ENCODE measurements at places on chromosomes 5 and 9.

GRCh38 chr9:12816656-12817101 is 41.9 kb downstream of the LURAP1L start:
- no peak for DNase-seq

- DNase-seq: no peak
Observed at GRCh38 chr5:57703721-57704120, 221.1 kb upstream of the ACTBL2 start.

- no peak for DNase-seq
Observed at GRCh38 chr5:161256957-161257356, 289.6 kb downstream of the GABRB2 start.

- no peak for DNase-seq
Observed at GRCh38 chr9:94867281-94867841, 140.9 kb downstream of the AOPEP start.

GRCh38 chr9:35956651-35957050 is 1.3 kb downstream of the OR2S2 start:
- no peak for DNase-seq

DNA sequence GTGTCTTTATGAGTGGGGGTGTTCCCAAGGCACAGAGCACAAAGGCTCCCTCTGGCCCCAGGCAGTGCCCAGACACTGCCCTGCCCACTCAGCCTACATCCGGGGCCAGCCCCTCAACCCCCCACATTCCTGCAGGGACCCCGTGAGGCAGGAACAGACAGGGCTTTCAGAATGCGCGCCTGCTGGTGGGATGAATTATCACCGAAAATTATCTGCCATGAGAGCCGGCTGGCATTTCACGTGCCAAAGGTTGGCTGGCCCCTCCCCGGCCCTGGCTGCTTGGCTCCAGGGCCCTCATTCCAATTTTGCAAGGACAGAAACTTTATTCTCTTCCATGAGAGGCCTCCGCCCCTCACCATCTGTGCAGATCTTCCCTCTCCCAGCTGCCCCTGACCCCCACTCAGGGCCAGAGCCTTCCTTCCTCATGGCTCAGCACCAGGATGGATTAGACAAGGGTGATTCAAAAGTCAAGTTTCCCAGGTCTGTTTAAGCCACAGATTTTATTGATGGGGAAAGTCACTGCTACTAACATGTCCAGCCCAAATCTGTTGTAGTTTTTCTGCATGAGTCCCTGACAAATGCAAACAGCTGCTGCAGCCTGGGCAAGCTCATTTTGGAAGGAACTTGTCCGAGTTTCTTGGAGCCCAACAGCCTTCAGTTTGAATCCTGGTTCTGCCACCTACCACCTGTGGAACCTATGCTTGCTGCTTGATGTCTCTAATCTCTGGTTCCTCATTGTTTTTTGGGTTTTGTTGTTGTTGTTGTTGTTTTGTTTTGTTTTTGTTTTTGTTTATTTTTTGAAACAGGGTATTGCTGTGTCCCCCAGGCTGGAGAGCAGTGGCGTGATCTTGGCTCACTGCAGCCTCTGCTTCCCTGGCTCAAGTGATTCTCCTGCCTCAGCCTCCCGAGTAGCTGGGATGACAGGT is 32.3 kb upstream of the WDR38 start:
- no peak for DNase-seq

GRCh38 chr5:55591686-55592085 is 56.9 kb upstream of the PLPP1 start:
- no peak for DNase-seq

GRCh38 chr5:151153766-151154272 is 3.8 kb downstream of the ANXA6 start:
- no peak for DNase-seq

DNA sequence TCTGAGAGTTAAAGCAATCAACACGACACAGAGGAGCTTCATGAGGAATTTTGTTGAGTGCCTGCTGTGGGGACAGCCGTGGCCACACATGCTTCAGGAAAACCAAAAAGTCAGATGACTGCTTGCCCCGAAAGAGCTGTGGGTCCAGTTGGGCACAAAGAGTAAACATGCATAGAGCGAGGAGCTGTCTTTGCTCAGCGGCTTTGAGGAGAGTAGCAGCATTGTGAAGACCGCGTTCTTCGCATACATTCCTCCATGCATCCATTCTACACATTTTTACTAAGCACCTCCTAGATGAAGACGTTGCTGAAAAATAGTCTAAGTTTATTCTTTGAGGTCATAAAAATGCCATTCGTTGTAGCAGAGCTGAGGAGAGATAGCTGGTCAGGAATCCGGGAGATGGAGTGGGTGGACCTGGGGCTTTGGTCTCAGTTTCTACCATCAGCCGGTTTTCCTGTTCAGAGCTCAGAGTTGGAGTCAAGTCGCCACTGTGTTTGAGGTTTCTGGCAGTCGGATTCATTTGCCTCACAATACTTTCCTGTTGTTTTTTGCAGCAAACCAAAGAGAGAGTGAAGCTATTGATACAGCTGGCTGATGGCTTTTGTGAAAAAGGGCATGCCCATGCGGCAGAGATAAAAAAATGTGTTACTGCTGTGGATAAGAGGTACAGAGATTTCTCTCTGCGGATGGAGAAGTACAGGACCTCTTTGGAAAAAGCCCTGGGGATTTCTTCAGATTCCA is 194.5 kb upstream of the OTULINL start:
- DNase-seq: no peak

DNA sequence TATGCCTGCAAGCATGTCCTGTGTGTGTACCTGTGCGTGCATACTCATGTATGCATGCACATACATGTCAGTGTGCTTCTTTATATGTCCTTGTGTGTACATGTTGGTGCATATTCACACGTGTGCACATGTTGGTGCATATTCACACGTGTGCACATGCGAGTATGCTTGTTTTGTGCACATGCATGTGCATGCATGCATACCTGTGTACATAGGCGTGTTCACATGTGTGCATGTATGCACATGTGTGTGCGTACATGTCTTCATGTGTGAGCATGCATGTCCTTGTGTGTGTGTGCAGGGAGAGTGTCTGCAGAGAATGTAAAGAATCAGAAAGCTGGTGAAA is 72.2 kb upstream of the FCN2 start:
- no peak for DNase-seq

DNA sequence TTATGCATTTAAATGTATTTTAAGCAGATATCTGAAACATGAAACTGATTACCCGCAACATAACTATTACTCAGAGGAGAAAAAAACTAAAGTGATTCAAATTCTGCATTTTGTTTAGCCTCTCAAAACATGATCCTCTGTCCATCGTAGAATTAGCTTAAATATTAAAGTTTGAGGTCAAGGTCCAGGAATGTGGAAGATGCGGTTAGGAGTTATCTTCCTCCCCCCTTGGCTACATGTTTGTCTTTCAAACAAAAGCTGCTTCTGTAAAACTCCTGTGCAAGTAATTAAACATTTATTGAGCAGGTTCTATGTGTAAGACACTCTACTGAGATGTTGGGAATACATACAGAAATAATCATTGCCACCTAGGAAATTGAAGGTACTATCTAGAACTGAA is 175.0 kb upstream of the ISL1 start:
- no peak for DNase-seq

DNA sequence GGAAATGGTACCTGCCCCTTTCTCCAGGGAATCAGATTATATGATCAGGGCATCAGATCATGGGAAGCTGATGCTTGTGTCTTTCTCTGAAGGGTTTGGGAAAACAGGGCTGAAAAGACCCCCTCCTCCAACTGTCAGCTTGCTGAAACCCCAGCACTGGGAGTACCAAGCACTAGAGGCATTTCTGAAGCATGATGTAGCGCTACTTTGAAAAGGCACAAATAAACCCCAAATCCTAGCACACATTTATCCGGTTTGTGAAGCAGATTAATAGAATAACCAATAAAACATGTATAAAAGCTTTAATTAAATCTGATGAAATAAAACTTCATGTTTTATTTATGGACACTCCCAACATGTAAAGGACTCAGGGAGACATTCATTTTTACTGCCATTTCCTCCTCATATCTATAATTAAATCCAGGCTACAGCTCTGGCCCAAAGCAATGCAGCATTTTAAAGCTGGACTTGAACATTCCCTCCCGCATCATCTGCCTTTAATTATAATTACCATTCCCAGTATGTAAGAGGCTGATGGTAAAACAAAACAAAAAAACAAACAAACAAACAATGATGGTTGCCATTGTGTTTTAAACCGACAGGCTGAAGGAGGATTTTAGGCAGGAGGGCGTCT is 298.2 kb upstream of the RFX3 start:
- DNase-seq: no peak

- no peak for DNase-seq
Observed at GRCh38 chr9:130189840-130190239, 17.6 kb downstream of the NCS1 start.

DNA sequence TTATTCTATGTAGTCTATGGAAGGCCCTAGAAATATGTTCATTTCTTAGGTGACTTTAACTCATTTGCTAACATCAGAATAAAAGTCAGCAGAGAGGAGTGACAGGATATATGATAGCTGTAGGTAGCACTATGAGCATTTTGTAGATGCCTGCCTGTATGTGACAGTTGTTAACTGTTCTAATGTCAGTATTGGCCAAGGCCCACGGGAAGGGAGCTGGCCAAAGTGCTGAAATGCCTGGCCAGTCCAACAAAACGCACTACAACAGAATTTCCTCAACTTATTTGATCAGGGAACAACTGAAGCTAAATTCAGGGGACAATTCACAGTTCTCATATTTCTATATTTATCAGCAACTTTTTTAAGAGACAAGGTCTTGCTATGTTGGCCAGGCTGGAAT is 20.8 kb downstream of the SV2C start:
- no peak for DNase-seq

DNA sequence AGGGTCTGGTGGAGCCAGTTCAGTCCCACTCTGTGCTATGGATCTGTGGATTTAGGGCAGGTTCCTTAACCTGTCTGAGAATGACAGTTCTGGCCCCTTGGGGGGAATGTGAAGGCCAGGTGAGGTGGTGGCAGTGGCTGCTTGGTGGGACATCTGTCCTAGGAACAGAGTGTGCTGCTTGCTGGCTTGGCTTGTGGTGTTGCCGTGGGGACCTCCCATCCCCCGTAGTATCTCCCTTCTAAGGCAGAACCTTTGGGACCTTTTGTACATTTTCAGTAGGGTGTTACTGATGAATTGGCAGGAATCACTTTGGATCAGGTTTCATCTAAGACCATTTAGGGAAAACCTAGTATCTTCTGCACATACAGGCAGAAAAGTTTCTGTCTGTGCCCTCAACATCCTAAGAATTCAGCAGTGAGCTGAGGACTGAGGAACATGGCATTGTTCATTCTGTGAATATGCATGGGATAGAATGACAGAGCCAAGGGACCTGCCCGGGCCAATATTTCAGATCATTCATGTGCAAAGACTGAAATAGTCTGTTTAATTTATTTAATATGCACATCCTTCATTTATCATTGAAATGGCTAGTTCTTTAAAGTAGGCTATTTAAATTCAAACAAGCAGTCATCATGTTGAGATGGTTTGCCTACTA is 64.6 kb downstream of the WNK2 start:
- DNase-seq: no peak

DNA sequence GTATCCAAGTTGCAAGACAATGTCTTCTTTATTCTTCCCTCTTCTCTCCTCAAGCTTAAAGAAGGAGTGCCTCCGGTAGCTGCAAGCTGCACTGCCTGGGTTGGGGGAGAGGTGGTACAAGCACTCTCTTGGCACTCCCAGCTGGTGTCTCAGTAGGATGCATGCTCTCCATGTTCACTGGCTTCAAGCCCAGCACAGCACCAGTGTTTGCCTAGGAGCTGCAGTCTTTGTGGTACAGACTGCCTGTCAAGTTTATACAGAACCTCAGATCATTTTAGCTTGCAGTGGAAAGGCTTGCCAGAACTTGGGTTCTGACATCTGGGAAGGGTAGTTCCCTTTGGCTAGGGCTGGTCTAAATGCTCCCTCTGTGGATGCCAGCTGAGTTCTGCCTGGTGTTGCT is 505.6 kb downstream of the MAN2A1 start:
- no peak for DNase-seq

DNA sequence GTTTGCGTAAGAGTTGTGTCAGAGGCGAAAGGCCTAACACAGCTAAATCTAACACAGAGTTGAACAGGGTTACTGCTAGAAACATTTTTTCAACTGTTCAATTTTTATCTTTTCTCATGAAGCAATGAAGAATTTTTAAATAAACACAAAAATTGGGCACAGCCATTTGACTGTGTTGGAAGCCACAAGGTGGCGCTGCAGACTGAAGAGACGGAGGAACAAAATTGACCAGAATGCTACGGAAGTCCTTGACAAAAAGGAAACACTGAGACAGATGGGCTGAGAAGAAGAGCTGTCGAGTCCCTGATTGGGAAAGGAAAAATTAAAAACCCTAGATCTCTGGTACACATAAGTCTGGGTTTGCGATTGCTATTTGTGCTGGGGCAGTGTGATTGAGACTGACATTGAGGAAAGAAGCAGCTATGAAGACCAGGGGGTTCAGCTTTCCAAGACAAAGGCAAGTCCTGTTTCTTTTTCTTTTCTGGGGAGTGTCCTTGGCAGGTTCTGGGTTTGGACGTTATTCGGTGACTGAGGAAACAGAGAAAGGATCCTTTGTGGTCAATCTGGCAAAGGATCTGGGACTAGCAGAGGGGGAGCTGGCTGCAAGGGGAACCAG is at the start of gene PCDHB9:
PCDHB9 (plus strand) TSS at position 265 of the 616 bp plus-strand sequence; CDS start at position 423, 158 bp downstream.
- no peak for DNase-seq

DNA sequence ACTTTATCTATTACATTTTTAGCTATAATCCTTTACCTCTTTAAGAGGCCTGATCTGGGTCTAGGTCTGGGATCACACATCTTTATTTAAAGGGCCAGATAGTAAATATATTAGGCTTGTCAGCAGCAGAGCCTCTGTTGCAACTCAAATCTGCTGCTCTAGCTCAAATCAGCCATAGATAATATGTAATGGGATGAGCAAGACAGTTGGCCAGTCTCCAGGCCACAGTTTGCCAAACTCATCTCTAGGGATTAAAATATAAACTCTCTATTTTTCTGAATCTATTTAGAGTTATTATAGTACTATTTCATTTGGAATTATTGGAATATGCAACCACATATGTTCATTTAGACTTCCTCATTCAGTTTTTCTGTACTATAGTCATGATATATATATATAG is 115.9 kb upstream of the MINAR2 start:
- no peak for DNase-seq

GRCh38 chr9:7341571-7341970 is 458.0 kb downstream of the DMAC1 start:
- DNase-seq: no peak

DNA sequence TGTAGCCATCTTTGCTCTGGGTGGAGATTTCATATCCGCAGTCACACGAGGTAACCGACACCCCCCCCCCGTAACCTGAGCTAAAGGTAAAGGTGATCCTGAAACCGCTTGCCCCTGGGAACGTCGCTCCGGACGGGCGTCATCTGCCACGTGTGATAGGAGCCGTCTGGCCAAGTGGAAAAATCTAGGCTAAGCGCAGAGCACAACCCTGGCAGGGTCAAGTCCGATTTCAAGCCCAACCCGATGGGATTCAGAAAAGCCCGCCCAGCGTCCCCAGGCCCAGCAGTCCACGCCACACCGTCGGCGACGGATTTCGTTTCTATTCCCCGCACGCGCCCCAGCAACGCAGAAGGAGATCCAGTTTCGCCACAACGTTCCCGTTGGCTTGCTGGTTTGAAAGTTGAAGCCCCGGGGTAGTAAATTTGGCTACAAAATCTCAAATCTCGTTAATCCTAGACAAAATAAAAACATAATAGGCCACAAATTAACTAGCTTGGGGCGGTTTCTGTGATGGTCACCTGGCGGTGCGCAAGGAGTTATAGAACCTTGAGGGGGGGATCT is 32.4 kb upstream of the NFIB start:
- no peak for DNase-seq

- no peak for DNase-seq
Observed at GRCh38 chr5:97136475-97136874, 5.9 kb downstream of the LIX1 start.
